Dermis lymphatic vessel endothelial cell (primary cell): ENCODE measurements at places on chromosomes 3 and 15. TPM values are rescaled to one million over a fixed set of nuclear protein-coding genes. Genes with fewer than 3 reads are reported as not detected.

ATP13A5 gene
- total RNA-seq = not detected in 2 replicates

TPRG1 gene
- 0.09 and 0.43 TPM in 2 replicates for total RNA-seq

SERPINI2 gene
- not detected in 2 replicates for total RNA-seq

CLDN16 gene
- under 0.01 TPM in 1 of 2 replicates, not detected in the other for total RNA-seq
